ENCODE measurements at places on chromosomes 13 and 19.
A peak's percentile ranks its signal among the peaks of the same experiment; 100 is the strongest.

GRCh38 chr13:94121686-94122085 lies 357.8 kb downstream of the DCT start:
- DNase-seq, result no peak

DNA sequence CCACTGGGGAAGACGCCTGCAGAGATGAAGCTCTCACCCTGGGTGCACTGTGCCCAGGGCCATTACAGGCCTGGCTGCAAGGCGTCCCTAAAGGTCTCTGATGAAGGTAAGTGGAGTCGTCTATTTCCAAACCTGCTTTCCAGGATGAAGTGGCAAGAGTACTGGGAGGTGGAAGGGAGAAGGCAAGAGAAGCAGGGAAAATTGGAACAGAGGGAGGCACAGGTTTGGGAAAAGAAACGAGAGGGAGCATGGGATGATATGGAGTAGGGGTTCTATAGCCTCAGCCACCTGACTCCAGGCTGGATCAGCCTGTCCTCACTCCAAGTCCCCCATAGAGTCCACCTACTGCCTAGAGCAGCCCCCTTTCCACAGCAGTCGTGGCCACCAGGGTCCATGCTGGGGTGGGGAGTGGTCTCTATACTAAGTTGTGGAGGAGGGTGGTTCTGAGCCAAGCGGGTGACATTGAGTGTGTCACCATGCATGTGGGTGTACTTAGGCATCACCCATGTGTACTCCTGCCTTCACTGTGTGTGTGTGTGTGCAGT lies at the start of gene OR10H5:
Gene OR10H5 (plus strand): TSS at position 51 of the 545 bp plus-strand sequence. CDS start 6,388 bp downstream, outside the sequence.
- no peak for DNase-seq

- DNase-seq, result peak; percentile 43
Observed at GRCh38 chr19:54029930-54030490, 33.7 kb downstream of the VSTM1 start.

DNA sequence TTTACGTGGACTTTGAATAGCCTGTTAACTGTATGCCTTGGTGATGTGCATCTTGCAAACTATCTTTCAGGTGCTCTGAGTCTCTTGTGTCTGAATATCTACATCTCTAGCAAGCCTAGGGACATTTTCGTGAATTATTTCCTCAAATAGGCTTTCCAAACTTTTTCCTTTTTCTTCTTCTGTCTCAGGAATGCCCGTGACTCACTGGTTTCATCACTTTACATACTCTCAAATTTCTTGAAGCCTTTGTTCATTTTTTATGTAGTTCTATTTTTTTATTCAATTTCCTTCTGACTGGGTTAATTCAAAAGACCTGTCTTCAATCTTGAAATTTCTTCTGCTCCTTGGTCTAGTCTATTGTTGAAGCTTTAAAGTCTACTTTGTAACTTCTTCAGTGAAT lies 332.2 kb downstream of the OXGR1 start:
- DNase-seq, result no peak

- no peak for DNase-seq
Observed at GRCh38 chr19:50705422-50706019, 14.1 kb downstream of the SHANK1 start.

GRCh38 chr19:53907193-53907581 lies 1.9 kb upstream of the CACNG7 start:
- no peak for DNase-seq

GRCh38 chr19:17602217-17602616 lies 46.8 kb downstream of the COLGALT1 start:
- no peak for DNase-seq

- no peak for DNase-seq
Observed at GRCh38 chr13:95708811-95709500, 32.0 kb downstream of the DNAJC3 start.

- no peak for DNase-seq
Observed at GRCh38 chr13:43111559-43112400, 88.4 kb downstream of the DNAJC15 start.

DNA sequence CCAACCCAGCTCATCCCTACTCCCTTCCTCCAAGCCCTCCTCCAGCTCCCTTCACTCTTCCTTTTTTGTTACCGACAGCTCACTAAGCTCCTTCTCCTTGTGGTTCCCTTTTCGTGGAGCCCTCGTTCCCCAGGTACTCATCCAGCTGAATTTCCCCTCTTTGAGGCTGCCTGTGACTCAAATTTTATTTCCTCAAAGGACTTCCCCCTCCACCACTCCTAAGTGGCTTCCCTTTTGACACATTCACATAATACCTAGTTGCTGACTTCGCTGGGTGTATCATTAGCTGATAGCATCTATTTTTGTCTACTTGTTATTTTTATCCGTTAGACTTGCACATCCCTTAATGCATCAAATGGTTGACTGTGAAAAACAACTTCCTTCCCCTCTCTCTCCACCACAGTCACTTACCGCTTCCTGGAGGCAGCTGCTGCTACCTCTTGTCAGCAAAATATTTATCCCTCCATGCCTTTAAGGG lies 14.5 kb downstream of the FFAR2 start:
- no peak for DNase-seq

DNA sequence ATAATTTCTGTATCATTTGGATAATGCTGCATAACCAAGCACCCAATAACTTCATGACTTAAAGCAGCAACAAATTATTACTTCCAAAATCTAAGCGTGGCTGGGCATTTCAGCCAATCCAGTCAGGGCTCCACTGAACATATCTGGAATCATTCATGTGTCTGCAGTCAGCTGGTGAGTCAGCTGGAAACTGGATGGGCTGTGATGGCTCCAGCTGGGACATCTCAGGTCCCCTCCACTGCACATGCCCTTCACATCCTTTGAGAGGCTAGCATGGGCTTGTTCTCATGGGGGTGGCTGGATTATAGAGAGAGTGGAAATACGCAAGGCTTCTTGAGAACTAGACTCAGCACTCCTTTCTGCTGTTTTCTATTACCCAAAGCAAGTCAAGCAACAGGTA lies 961.9 kb downstream of the DIAPH3 start:
- DNase-seq, result no peak

DNA sequence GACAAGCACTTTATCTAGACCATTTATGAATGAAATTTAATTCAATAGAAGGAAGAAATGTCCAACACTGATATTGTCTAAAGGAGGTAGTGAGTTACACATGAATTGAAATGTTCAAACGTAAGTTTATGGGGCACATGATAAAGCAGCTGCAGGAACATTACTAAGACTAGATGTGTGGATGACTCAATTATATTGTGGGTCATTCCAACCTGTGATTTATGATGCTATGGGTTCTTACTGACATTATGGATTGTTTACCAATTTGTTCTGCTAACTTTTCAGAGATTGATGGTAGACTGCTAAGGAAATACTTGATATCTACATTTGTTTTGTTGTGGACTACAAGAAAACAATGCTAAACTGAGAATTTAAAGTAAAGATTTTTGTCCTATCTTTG lies 56.1 kb upstream of the ATXN8OS start:
- no peak for DNase-seq

- DNase-seq, result peak; percentile 85
Observed at GRCh38 chr19:39405958-39406655, 540 bp upstream of the ZFP36 start.

GRCh38 chr13:98022210-98022609 lies 68.7 kb downstream of the IPO5 start:
- no peak for DNase-seq

GRCh38 chr13:52128714-52129700 lies at the start of gene NEK5:
NEK5 (minus strand) TSS chr13:52129073; CDS start chr13:52127482, 1,591 bp downstream.
- peak; percentile 27 for DNase-seq

- DNase-seq, result no peak
Observed at GRCh38 chr13:66617786-66618185, 612.4 kb downstream of the PCDH9 start.

- no peak for DNase-seq
Observed at GRCh38 chr19:5974721-5975387, 3.1 kb downstream of the RANBP3 start.

DNA sequence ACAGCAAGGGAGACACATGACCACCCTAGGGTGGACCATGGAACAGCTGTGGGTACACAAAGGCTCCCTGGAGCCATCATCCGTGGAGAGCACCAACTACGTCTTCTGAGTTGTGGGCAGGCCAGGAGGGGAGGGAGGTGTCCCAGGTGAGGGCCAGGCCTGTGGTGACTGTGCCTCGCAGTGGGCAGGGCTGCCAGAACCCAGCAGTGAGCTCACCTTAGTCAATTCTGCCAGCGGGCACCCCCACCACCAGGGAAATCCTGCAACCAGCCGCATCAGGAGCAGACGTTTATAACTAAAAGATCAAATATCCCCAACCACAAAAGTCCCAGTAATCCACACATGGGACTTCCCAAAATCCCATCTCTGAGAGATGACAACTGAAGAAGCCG lies 19.6 kb downstream of the ELL start:
- no peak for DNase-seq

- no peak for DNase-seq
Observed at GRCh38 chr19:54465426-54466109, 2.0 kb upstream of the LENG9 start.

DNA sequence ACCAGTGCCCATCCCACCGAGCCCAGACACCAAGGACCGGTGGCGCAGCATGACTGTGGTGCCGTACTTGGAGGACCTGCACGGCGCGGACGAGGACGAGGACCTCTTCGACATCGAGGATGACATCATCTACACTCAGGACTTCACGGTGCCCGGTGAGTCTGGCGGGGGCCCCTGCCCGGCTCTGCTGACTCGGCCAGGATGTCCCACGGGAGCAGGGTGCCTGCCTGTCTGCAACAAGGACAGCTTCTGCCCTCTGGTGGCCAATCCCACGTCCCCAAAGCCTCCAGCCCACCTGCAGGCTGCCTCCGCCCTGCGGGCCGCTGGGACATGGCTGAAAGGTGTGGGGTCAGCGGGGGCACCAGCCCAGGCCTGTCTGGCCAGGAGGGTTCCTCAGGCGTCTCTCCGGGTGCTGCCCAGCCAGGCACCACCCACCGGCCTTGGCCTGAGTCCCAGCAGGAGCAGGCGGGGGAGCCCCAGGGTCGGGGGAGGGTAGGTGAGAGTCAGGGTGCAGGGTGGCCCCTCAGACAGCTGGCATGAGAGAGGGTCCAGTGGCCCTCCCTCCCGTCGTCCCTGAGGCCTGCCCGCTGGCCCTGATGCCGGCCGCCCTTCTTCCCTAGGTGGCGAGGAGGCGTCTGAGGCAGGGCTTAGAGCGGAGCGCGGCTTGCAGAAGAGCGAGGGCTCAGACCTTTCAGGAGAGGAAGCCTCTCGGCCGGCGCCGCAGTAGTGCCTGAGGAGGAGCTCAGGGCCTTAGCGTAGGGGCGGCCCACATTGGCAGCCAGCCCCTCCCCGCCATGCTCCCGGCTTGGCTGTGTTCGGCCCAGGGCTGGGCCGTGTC lies 14.6 kb downstream of the CBARP start:
- no peak for DNase-seq

DNA sequence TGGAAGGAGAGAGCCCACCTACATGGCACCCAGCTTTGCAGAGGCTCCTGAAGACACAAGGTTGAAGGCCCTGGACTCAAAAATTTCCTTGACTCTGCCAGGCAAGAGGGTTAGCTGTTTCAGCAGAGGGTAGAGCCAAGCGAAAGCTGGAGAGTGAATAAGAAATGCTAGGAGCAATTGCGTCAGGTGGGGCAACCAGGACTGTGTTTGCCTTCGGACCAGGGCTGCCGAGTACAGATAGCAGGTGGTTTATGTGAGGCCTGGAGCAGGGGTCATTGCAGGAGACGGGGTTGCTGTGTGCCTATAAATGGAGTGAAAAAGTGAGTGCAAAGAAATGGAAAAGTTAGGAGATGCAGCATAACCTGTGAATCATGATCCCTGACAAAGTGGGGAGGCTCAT lies 59.1 kb downstream of the IRS2 start:
- no peak for DNase-seq

Measured in stimulated activated CD4-positive, alpha-beta T cell treated with anti-CD3 and anti-CD28 coated beads, Interleukin-1b, Interleukin-23, amount 100 ng/mL, for 4 hours (primary cell).